Stimulated activated naive CD4-positive, alpha-beta T cell treated with Interleukin-2 at 50 U/mL for 16 hours (primary cell): ENCODE measurements at places on chromosomes 4 and X.

DNA sequence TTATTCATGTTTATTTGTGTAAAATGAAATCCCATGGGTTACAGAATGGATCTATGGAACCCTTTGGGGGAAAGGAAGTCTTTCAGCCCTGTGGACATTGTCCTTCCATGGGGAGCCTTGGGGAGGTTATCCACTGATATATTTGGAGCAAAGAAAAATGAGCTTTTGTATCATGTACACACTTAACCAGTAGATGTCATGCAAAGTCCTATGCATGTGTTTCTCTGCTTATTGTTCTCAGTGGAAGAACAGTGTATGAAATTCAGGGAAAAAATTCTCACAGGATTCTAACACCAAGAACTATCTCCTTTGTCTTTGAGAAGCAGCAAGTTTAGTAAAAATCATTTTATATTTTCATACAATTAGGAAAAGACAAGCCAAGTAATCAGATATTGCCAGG, 105.3 kb downstream of the DTHD1 start:
- DNase-seq, result no peak

DNA sequence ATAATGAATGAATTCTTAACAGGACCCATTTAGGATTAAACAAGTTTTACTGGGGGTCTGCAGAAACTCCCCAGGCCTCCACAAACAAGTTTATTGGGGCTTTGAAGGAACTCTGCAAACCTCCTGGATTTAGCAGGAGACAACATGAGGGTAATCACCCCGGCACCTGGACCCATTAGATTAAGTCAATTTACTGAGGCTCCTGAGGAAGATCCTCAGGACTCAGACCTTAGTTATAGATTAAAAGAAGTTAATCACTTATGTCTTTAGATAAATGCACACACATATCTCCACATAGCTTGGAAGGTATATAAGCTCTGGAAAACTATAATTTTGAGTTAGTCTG, 29.4 kb downstream of the XG start:
- DNase-seq, result no peak

DNA sequence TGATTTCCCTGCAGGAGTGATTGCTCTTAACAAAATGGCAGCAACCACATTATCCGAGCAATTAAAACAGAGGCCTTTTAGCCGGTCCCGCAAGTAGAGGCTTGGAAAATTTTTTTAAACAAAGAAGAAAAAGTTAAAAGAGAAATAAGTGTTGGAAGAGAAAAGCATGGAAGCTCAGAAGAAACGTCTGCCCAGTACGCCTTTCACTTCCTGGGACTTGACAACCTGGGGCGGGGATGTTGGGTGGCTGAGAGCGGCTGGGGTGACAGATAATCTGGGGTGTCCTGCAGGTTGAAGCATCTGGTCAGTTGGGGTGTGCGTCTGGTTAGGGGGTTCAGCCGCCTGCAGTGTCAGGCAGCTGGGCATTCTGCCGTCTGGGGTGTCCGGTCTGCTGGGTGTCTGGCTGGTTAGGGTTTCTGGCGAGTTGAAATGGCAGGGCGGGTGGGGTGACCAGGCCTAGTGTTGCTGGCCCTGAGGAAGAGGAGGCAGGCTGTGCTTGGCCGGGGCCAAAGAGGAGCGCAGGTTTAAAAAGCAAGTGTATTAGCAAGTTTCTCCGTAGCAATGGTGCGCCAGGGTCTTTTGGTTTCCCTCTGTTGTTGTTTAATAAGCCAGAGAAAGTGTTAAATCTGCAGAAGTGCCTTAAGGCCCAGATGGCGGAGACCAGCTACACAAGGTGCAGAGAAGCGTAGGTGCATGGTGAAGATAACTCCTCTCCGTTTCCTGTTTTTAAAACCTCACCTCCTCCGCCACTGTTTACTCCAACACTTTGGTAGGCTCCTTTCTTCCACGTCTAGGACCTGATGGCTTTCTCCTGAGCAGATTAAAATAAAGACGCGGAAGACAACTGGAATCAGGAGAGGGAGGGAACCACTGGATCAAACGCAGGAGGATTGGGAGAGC, 5.6 kb downstream of the HAND2 start:
- DNase-seq, result no peak

- DNase-seq, result no peak
Observed at GRCh38 chrX:72027024-72027913, 104.4 kb downstream of the RTL5 start.

GRCh38 chr4:87003266-87003665, 68.5 kb downstream of the AFF1 start:
- no peak for DNase-seq

DNA sequence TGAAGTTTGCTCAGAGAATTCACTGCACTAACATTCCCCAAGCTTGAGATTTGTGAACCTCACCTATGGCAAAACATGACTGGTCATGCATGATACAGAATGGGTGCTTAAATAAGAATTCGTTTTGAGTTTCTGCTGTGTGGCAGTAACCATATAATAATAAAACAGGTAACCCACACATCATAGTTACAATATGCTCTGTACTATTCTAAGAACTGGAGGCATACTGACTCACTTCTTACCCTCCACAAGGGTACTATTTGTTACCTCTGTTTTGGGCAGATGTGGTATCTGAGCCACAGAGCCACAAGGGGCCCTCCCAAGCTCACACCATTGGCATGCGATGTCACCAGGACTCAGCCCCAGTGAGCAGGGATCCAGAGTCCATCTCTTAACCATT, 17.6 kb downstream of the SLC2A9 start:
- no peak for DNase-seq

GRCh38 chr4:182874797-182875345, 42.3 kb downstream of the DCTD start:
- no peak for DNase-seq

- DNase-seq, result no peak
Observed at GRCh38 chrX:38335382-38335781, 8.1 kb upstream of the RPGR start.

GRCh38 chrX:148567229-148567628, 66.8 kb downstream of the AFF2 start:
- no peak for DNase-seq

GRCh38 chrX:123256378-123256777, 72.3 kb downstream of the GRIA3 start:
- no peak for DNase-seq

DNA sequence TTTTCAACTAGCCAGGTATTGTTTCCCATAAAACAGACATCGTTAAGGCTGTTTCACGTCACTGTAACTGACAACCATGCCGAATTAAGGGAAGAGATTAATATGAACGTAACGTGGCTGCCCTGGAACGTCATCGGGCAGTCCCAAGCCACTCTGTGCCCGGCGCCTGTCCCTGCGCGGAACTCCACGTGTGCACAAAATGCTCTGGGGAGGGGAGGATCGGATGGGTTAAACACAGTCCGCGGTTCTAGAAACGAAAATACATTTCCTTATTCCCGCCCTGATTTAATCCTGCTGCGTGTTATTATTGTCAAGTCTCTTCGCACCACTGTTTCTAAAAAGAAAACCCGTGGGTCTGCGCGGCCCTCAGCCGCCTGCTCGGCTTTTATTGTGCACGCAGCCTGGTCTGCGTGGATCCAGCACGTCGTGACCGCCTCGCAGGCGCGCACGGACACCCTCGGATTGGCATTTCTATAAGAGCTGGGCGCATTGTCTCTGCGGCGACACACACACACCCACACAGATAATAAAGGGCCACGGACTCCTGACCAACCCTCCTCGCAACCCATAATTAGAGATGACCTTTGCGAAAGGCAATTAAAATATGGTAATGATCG, 69.6 kb upstream of the BCOR start:
- no peak for DNase-seq

- DNase-seq, result no peak
Observed at GRCh38 chrX:16251782-16252181, 84.5 kb downstream of the MAGEB17 start.

- DNase-seq, result no peak
Observed at GRCh38 chr4:56410247-56411062, 23.2 kb upstream of the AASDH start.

GRCh38 chr4:56737666-56738065, 56.6 kb upstream of the HOPX start:
- DNase-seq, result no peak

GRCh38 chr4:7524843-7525242, 90.1 kb upstream of the PSAPL1 start:
- DNase-seq, result no peak

DNA sequence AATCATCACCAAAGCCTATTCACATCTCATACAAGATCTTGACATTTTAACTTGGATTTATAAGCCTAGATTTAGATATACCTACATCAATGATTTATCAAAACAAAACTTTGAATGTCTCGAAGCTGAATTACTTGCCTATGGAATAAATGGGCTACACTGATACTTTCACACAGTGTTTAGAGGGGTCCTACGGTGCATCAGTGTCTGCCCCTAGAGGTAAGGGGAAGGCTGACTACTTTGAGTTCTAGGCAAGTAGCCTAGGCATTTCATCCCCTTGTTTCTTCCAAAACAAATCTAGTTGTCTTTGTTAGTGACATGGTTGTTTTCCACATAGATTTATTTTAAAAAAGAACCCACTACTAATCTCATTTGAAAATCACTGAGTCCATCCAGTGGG, 158.1 kb upstream of the ATOH1 start:
- no peak for DNase-seq

DNA sequence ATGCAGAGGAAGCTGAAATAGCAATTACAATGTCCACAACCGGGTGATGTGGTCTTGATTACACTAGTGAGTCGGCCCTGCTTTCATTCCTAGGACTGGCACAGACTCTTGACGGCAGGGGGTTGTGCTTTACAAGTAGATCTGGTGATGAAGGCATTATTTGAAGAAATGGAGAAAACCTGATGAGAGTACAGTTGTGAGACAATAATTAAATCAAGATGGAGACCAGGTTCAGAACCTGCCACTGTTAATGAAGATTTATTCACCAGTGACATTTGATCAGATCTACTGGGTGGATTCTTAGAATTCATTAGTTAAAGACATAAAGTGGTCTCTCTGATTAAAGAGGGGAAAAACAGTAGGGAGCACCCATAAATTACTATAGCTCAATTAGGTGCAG, 747.2 kb downstream of the STPG2 start:
- no peak for DNase-seq

DNA sequence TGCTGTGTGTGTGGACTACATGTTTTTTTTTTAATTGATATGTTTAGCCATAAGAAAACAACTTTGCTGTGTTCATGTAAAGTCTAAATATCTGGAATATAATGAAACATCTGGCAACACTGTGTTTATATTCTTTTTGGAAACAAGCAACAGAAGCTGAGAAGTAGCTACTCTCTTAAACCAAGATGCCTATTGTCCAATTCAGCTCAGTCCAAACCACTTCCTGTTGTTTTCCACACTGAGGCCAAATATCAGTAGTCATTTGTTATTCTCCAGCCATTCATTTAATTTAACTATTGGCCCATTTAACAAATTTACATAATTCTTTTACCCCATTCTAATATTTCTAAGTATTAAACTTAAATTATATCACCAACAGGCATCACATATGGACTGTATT, 903.0 kb upstream of the SLIT2 start:
- no peak for DNase-seq

GRCh38 chr4:67776746-67777145, 22.6 kb upstream of the GNRHR start:
- no peak for DNase-seq

- no peak for DNase-seq
Observed at GRCh38 chrX:103519389-103519788, at the start of gene RAB40A. RAB40A (minus strand) TSS chrX:103519489; CDS start chrX:103500756, 18,733 bp downstream.

DNA sequence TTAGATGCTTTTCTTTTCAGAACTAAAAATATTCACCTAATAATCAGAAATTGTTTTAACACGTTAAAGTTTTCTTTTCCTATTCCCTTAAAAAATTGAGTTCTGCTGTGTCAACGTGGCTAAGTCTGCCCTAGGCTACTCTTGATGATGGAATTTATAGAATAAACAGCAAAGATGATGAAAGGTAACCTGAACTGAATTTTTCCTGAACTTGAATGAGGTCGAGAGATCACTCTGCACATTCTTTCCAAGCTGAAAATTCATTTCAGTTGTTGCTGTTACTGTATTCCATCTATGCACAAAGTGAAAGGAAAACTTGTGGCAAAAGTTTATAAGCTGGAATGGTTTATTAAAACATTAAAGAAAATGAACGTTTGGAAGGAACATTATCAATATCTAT, 245.9 kb upstream of the GIMD1 start:
- DNase-seq, result no peak

DNA sequence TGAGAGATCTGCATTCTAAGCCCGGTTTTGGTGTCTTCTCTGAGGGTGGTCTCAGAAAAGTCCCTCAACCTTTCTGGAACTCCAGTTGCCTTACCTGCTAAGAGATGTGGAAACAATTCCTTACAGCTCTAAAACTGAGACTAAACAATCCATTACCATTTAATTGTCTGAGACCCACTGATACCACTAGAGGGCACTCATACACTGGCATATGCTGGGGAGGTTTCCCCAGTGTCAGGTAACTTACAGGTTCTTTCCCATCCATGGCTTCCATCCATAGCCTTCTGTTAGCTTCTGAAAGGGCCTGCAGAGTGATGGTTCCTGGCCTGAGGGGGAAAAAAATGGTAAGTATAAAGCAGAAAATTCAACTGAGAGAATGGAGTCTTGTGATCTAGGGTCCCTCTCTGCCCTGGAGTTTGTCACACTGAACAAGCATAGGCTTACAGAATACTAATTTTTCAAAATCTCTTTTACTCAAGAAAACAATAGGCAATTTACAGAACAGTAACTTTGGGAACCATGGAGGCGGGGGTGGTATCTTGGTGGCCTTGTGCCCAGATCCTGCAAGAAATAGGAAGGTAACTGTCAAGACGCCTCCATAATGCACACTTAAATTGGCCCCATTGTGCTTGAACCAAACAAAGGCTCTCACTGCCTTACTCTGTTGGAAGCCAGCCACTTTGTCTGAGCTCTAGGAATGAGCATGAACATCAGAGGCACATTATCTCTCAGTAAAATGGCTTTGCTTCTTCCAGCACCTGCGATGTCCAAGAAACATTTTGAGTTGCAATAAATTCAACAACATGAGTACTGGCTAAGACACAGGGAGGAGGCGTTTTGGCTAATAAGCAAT, 236.1 kb downstream of the OPHN1 start:
- no peak for DNase-seq

- no peak for DNase-seq
Observed at GRCh38 chr4:59841698-59842097, 1358.4 kb upstream of the ADGRL3 start.
